Peyer's patch (tissue), 4 donors: ENCODE measurements at places on chromosomes 7 and 10.

GRCh38 chr7:154592388-154592787 lies 410.5 kb downstream of the PAXIP1 start:
- DNase-seq: no peak

- DNase-seq: no peak
These were observed 46.0 kb upstream of the OPTN start for GRCh38 chr10:13053794-13054462.

GRCh38 chr7:102426268-102427018 lies 6.9 kb upstream of the ORAI2 start:
- peak; percentile 87 for DNase-seq

DNA sequence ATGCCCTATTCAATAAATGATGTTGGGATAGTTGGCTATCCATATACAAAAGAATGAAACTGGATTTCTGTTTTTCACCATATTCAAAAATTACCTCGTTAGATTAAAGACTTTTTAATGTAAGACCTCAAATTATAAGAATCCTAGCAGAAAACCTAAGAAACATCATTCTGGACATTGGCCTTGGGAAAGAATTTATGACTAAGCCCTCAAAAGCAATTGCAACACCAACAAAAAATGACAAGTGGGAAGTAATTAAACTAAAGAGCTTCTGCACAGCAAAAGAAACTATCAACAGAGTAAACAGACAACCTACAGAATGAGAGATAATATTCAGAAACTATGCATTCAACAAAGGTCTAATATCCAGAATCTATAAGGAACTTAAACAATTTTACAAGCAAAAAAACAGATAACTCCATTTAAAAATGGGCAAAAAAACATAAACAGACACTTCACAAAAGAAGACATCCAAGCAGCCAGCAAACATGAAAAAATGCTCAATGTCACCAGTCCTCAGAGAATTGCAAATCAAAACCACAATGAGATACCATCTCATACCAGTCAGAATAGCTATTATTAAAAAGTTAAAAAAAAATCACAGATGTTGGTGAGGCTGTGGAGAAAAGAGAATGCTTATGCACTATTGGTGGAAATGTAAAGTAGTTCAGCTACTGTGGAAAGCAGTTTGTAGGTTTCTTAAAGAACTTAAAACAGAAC lies 309.8 kb downstream of the AHR start:
- no peak for DNase-seq

DNA sequence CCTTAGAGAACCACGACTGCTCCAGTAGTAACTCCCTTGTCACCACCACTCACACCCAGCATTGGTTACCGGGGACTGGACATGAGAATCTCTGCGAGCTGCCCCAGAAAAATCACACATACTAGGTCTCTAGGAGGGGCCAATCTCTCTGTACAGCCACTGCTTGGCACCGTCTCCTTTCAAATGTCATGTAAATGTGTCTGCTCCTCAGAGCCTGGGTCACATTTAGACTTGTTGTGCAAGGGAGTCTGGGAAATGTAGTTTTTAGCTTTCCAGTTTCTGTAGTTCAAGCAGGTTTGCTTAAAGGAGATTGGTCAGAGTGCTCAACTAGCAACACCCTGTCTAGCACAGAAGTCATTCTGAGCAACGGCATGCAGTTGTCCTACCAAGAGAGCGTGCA lies 60.0 kb downstream of the CHN2 start:
- no peak for DNase-seq

- DNase-seq: no peak
These were observed 4.9 kb downstream of the PIK3CG start for GRCh38 chr7:106869954-106870353.

- DNase-seq: no peak
These were observed 396.0 kb downstream of the SEMA3D start for GRCh38 chr7:84790882-84791281.

DNA sequence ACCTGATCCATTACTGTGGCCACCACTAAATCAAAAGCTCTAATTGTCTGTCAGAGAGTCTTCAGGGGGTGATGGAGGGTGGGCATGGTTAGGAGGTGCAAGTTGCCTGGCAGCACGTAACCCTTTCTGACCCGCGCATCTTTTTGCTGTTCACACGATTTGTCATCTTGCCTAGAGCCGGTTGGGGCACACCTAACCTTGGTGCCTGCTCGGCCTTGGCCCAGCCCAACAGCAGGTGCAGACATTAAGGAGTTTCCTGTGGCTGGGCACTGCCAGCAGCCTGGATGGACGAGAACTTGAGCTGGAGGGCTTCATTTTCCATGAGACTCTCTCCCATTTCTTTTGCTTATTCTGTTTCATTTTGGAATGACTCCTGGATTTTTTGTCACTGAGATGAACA lies 41.0 kb upstream of the PTF1A start:
- no peak for DNase-seq

DNA sequence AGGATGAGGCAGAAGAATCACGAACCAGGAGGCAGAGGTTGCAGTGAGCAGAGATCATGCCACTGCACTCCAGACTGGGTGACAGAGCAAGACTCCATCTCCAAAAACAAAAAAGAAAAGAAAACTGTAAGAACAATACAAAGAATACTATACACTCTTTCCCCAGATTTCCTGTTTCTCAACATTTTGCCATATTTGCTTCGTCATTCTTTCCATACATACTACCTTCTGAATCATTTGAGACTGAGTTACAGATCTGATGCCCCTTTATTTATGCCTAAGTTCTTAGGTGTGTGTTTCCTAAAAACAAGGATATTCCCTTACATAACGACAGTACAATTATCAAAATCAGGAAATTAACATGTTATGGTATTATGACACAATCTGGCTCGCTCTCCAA lies 168.4 kb upstream of the CELF2 start:
- DNase-seq: no peak

- no peak for DNase-seq
These were observed 132.6 kb upstream of the NAMPT start for GRCh38 chr7:106417273-106417902.

DNA sequence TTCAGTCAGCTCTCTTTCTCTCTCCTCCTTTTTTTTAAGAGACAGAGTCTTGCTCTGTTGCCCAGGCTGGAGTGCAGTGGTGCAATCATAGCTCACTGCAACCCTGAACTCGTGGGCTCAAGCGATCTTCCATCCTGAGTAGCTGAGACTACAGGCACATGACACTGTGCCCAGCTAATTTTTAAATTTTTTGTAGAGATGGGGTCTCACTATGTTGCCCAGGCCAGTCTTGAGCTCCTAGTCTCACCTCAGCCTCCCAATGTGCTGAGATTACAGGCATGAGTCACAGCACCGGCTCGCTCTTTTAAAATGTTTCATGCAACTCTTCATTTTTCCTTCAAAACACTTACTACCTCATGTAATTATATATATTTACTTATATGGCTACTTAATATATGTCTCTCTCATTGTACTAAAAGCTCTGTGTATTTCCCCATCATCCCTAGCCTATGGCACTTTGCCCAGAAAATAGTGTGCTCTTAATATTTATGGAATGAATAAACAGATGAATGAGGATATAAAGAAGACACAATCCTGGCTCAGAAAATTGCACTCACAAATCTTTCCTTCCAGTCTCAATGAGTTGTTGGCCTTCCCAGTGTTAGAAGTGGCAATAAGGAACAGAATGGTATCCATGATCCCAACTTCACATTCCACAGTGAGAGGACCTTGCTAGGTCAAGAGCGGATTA lies 33.9 kb downstream of the EBLN1 start:
- DNase-seq: no peak

DNA sequence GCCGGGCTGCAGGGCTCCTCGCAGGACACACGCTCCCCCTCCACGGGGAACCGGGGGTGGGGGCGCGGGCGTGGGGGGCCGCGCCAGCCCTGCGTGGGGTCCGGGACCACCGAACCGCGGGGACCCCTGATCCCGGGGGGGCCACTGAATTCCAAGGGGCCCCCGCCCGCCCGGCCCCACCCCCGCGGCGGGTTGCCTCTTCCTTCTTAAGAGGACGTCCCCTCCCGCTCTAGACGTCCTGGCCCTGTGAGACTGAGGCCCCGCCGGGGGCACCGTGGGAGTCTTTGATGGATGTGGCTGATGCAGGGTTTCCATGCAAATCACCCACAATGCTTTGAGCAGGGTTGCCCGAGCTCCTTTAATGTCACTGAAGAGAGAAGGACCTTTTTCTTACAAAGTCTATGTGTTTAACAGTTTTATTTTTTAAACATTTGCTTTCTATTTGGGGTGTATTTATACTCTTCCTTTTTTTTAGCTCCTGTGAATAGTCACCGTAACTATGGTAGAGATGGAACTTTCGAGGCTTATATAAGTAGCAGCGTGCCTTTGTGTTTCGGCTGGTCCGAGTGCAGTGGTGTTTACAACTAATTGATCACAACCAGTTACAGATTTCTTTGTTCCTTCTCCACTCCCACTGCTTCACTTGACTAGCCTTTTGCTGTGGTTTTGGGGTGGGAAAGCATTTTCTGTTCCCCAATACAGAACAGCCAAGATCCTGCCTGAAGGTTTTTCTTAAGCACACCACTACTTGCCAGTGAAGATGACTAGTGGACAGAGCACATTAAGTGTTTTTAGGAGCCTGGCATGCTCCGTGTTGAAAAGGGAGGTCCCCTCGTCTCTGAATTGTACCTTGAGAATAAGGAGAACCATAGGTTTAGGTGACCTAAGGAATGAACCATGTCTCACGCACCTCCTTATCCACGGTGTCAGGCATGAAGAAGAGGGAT lies 44.8 kb downstream of the PDIA4 start:
- DNase-seq: peak; percentile 74

DNA sequence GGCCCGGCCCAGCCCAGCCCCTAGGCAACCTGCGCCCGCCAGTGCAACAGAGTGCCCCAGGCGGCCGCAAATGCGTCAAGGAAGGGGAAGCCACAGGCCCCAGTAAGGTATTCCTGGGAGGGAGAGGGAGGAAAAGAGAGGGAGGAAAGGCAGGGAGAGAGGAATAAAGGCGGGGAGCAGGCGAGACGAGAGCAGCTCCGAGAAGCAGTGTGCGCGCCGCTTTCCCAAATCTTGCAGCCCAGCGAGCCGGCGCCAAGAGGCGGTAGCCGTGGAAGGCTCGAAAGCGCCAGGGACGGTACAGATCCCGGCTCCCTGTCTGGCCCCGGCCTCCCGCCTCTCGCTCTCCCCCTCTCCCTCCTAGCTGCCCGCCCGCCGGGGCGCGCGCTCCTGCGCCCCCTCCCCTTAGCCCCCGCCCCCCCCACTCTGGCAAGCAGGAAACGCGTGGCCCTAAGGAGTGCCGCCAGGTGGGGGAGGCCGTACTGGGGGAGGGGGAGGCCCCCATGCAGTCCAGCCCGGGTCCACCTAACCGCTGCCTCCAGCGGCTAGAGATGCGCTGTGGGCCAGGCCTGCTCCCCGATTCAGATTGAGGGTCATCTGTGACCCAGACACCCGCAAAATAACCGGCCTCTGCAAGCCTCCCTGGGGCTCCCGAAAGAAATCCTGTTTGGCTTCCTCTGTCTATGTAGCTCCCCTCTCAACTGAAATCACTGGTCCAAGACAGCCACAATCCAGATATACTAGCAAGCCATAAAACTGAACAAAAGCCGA lies 4.3 kb downstream of the HOXA10 start:
- no peak for DNase-seq

DNA sequence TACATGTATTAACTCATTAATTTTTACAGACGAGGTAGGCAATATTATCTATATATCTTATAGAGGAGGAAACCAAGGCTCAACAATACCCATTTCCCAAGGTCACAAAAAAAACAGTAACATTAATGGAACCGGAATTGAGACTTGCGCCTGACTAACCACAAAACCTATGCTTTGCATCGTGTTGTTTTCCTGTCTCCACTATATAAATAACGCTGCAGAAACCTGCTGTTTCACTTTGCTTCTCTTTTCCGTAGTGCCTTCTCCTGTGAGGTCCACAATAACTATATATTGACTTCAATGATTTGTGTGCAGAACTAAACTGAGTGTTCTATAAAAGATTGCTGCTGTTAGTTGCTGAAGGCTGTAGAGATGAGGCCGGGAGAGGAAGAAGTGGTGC lies 97.7 kb upstream of the RPA3 start:
- no peak for DNase-seq

DNA sequence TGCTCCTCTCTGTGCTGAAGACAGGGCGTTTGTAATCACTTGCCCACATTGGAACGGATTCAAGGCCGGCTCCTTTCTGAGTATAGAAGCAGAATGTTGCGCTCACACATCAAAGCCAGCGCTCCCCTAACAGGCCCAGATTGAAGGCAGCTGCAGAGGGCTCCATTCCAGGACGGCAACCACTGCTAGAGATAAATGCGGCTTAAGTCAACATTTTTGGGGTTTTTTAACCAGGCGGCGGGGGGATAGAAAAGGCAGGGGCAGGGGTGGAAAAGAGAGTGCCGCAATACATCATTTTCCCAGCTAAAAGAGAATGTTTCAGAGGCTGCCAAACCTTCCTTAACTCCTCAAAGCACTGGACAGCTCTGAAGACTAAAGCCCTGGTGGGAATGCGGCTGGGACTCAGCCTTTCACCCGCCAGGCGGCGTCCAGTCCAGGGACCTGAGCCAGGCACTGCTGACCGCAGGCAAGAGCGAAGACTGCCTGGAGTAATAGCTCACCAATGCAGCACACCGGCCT lies 189.6 kb downstream of the TNS3 start:
- DNase-seq: peak; percentile 47

DNA sequence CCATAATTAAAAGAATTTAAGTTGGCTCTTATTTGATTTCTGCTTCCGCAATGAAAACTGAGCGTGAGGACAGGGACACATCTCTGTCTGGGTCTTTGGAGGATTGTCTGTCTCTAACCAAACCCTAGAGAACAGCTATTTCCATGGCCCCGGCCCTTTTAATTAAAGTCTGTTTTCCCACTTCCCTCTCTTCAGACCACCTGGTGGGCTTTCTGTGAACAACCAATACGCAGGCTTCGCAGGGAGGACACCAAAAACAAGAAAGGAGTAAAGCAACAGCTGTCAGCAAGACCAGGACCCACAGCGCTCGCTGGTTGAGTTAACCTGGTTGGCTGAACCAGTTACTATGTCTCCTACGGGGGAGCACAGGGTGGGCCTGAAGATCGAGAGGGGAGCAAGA lies 217.1 kb upstream of the FRMD4A start:
- no peak for DNase-seq

DNA sequence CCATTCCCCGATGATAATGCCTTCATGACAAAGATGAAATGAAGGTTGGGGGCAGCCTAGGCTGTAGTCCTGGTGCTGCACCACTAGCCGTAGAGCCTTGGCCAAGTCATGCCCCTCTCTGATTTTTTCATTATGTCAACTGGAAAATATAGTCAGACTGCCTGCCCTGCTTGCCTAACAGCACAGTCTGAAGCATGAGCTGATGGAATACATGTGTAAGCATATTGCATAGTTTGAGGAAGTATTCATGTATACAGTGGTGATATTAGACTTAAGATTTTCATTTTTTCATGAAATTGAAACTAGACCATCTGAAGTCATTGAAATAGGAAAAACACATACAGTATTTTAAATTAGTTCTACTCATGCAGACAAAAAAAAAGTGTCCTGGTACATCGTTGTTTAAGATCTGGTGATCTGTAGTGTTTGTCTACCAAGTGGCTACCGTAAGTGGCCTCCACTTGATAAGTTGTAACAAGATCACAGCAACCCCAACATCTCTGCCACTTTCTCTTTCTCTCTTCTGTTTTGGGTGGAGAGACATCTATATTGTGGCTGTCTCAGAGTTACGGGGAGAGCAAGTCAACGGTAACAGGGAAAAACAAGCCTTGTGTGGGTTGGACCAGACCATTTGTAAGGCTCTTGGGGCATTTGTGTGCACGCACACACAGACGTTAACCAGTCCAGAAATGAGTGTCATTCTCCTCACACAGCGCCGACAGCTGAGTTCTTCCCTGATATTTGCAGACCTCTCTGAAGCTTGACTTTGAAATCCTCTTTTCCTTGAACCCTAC lies 716.6 kb upstream of the GALNT17 start:
- DNase-seq: no peak

GRCh38 chr7:25678215-25678614 lies 449.9 kb upstream of the NPVF start:
- DNase-seq: no peak

GRCh38 chr10:24900888-24901685 lies 51.3 kb downstream of the PRTFDC1 start:
- DNase-seq: no peak
